ENCODE measurements at places on chromosomes 1 and 21.
A peak's percentile ranks its signal among the peaks of the same experiment; 100 is the strongest.

DNA sequence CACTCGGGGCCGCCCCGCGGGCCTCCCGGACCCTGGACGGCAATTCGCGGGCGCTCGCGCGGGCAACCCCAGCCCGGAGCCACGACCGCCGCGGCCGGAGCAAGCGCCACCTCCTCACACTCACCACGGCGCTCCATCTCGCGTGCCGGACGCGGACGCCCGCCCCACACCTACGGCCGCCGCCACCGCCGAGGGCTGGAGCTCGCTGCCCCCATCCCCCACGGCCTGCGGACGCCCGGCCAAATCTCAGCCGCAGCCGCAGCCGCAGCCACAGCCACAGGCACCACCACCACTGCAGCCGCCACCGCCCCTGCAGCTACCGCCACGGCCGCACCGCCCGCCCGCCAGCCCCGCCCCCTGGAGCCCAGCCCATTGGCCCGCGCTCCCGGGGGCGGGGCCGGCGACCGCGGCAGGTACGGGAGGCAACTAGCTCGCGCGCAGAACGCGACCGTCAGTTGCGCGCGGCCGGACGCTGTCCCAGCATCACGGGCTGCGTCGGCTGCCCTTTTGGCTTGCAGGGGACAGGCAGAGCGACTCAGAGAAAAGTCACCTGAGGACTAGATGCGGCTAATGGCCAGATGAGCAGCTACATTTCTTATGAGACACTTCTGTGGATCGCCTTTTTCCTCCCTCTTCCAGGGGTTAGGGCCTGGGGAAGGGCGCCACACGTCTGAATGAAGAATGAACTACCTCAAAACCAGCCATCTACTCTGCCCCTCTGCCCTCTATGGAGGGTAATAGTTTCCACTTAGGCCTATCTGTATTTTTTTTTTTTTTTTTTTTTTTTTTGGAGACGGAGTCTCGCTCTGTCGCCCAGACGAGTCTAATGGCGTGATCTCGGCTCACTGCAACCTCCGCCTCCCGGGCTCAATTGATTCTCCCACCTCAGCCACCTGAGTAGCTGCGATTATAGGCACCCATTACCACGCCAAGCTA is at the start of gene ARHGAP29:
Gene ARHGAP29 (minus strand): TSS at position 294 of the 936 bp plus-strand sequence. CDS start 5,973 bp downstream, outside the sequence.
- DNase-seq: peak; percentile 67

DNA sequence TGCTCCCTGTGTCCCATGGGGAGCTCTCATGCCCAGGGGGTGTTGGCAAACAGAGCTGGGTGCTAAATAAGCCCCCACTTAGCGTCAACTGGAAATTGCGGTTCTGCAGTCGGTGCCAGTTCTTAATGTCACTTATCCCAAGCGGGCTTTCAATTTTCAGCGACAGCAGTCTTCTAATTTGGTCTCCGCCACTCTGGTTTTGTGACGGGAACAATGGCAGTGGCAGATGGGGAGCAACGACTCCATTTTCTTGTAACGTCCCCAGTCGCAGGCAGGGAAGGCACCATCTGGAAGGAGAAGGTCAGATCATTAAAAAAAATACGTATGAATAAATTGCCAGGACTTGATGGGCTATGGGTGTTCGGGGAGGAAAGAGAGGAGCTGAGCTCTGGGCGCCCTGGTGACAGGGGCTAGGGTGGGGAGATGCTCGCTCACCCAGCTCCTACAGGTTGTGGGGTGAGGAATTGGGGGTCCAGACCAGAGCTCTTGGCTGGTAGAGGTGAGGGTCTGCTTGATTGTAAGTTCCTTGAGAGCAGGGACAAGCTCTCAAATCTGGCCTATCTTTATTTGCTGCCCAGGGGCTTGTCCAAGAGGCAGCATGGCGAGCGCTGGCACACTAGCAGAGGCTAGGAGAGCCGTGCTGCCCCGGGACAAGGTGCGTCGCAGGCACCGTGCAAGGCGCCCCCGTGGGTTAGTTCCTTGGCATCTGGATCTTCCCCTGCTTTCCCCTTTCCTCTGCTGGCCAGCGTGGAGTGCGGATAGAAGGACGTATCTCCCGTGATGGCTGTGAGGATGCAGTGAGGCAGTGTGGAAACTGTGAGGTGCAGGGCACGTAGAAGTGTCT is 105.8 kb downstream of the ARHGEF10L start:
- DNase-seq: no peak

DNA sequence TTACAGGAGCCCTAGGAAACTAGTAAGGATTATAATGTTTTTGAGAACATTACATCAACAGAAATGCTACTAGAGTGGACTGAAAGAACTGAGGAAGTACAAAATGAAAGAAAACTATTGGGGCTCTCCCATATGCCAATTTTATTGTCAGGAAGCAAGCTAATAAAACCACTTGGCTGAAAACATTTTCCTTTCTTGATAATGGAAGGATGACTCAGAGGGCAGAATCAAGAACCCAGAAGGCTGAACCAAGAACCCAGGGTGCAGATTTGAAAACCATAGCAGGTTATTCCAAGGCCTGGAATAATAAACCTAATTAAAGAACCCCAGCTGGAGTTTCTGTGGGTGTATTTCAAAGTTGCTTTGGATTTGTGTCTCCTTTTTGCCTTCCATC is 70.7 kb downstream of the RPE65 start:
- DNase-seq: peak; percentile 53

- DNase-seq: no peak
Measured at GRCh38 chr1:87130438-87130837, 198.2 kb upstream of the LMO4 start.
